ENCODE measurements at places on chromosomes 6 and 20.

GRCh38 chr20:47330071-47330470 lies 26.4 kb downstream of the ZMYND8 start:
- DNase-seq: no peak

GRCh38 chr20:49540232-49540620 lies 27.7 kb downstream of the PTGIS start:
- DNase-seq: no peak

DNA sequence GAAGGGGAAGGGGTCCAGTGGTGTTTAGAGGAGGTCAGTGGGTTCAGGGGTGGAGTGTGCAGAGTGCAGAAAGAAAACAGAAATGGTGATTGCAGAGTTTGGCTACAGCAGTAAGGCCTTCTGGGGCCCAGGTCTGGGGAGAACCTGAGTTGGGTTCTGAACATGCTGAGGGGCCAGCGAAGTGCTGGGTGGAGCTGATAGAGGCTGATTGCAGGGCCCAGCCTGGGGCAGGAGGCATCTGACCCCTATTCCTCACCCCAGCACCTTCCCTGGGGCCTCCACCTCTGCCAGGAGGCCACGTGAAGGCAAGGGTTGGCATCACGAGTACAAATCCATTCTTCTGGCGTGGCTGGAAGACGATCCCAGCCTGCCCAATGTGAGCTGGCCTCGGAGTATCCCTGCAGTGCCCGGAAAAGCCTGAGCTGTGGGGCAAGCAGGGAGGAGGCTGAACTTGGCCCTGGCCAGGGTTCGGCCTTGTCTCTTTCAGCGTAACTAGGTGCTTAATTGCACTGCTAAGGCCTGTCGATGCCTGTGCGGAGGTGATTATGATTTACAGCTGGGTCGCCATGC lies 35.3 kb downstream of the VSTM2L start:
- no peak for DNase-seq

- DNase-seq: no peak
These were observed 186.1 kb upstream of the SUPT3H start for GRCh38 chr6:45563844-45564243.

- no peak for DNase-seq
These were observed 102.3 kb downstream of the HIVEP2 start for GRCh38 chr6:142842418-142843261.

DNA sequence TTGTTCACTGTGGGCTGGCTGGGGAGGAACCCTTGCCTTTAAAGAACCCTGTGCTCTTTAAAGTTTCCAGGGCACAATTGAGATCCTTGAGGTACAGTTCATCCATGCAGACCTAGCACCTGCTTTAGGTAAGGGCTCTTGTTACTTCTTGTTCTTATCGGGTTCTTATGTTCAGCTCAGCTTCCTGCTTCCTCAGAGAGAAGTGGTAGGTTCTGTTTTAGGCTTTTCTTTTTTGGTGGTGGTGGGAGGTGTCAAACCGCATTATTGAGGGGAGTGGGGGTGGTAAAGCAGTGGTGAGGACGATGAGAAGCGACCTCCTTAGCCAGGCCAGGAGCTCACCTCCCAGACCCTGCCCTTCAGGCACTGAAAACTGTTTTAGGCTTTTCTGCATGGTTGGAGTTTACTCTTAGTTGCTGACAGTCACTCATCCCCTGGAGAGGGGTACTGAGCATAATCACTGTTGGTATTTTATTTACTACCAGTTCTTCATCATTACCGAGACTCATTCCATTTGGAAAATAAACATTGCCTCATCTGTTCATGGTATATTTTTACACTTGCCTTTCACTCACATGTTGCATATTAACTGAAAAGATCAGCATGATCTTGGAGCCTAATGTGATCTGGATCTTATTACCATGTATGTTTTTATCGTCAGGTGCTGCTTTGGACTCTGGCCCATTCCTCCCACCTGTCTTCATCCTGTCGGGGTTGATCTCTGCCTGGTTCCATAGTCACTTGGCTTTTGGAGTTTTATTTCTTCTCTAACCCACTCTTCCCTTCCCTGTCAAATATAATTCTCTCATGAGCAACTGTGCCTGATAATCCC lies 35.4 kb downstream of the SLC16A10 start:
- no peak for DNase-seq

GRCh38 chr6:132333639-132334520 lies 67.4 kb downstream of the MOXD1 start:
- DNase-seq: no peak

DNA sequence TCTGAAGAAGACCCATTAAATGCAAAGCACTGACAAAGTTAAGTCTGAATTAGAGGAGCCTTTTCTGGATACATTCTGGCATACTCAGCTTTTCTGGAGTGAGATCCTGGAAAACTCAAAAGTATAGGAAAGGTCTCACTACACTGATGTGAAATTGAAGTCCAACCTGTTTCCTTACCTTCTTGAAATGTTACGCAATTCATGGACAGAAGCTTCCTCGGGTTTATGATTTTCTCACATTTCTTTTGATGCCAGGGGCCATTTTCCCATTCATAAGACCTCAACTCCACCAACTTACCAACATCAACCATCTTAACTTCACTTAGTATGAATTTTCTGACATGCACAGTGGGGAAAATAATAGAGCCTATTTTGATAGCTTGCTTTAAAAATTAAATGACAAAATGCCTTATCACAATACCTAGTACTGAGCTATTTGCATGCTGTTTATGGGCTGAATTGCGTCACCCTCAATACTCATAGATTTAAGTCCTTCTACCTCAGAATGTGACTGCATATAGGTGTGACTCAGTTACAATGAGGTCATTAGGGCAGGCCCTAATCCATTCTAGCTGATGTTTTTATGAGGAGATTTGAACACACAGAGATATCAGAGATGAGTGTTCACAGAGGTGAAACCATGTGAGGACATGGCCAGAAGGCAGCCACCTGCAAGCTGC lies 73.4 kb upstream of the RAB32 start:
- no peak for DNase-seq

DNA sequence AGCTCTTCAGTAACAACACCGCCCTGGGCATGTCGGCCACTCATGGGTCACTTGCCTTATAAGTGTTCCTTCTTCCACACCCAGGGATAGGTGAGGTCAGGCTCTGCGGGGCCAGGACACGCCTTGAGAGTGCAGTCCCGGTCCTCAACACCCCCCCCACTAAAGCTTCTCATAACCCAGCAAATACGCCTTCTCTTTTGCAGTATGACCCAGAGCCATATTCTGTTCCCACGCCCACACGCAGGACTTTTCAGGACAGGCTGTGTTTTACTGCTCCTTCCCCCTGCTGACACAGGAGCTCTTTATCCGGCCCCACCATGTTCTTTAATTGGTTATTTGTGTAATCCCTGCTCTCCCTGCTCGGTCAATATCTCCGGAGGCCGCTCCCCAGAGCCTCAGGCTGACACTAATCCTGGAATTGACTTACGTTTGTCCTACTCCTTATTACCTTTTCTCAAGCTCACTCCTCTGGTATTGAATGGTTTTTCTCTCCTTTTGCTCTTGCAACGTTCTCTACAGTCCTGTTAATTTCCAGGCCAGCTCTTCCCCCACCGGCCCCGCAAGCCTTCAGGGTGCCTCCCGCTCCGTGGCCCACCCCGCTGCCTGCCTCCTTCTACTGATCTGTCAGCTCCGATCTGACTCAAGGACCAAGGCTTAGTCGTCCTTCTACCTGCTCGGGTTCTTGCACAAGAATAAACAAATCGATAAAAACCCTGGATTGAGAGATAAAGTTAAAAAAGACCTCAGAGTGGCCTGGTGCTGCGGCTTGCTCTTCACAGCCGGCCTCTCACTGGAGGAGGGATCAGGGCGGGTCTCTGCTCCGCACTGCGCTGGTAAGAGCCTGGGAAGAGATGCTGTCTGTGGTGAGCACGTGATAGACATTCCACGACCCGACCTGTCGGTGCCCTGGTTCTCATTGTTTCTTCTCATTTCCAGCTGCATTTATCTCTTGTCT lies 357.5 kb downstream of the ZFAND3 start:
- no peak for DNase-seq

- DNase-seq: no peak
These were observed 43.8 kb upstream of the RPS6KA2 start for GRCh38 chr6:166670894-166671293.

DNA sequence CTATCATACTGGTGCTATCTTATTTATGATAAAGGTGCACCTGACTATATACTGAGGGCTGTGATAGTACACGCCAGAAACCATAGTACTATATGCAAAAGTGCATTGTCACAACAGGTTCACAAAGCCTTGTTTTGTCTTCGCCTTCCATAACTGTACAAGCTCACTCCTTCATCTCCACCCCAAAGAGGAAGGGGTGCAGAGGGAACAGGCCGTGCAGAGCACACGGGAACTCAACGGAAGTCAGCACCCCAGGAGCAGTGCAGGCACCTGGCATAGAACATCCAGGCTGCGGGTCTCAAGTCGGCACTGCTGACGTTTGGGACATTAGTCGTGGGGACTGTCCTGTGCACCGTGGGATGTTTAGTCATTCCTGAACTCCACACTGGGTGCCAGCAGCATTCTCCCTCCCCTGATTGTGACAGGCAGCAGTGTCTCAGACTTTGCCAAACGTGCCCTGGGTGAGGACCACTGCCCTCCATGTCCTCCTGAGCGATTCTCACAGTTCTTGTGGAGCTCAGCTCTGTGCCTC lies 99.7 kb downstream of the PXDC1 start:
- no peak for DNase-seq

- DNase-seq: no peak
These were observed 567 bp downstream of the HS3ST5 start for GRCh38 chr6:114342086-114342825.

DNA sequence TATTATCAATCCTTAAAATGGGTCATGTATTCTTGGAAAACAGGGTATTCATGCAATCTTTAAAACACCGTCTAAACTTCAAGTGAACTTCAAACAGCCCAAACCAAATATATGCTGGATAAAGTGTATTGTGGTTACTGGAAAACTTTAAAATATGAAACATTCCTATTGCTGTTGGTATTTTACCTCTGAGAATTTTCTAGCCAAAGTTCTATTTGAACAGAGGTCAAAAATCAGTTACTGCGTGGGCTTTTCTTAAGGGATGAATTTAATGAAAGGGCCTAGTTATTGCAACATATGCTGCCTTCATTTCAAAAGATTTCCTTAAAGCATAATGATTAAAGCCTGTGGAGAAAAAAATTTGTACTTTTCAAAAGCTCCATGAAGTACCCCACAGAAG lies 436.0 kb downstream of the PLCB1 start:
- DNase-seq: no peak

DNA sequence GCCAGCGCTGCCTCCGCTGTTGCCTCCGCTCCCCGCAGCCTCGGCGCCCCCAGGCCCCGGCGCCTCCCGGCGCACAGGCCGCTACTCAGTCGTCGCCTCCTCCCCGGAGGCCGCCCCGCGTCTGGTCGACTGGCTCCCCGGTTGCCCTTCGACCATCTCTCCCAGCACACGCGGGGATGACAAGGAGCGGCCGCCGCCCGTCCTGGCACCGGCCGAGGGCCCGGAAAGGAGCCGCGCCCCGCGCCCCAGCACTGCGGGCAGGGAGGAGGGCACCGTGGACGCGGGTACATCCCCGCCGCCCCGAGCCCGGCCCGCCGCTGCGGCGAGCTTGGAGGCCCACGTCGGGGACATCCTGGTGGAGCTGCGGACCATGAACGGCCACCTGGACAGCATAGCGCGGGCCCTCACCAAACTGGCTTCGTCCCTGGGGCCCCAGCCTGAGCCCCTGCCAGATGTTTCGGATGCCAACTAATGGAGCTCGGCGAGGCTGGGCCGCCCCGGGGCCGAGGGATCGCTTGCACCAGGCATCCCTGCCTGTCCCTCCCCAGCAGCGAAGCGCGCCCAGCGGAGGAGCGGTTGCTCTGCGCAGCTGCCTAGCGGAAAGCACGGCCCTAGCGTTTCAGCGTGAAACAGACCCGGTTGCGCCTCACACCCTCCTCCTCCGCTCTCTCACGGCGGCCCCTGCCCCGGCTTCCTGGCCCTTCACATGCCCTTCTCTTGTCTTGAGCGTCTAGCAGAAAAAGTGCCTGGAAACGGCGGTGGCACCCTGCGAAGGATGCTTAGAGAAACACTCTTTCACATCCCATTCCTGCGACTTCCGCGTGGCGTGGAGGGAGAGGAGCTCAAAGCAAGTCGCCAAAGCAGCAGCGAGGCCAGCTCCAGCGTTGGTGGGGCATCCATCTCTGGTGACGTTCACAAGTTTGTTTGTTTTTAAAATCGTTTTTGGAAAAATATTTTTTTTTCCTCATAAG lies 285.8 kb upstream of the SUPT3H start:
- DNase-seq: no peak

GRCh38 chr20:4225745-4226144 lies 210.4 kb upstream of the RNF24 start:
- DNase-seq: no peak

Measured in hematopoietic multipotent progenitor cell treated with erythropoietin and hydrocortisone succinate and interleukin-3 and kit ligand, for 17 days (in vitro differentiated cells).